Body of pancreas (tissue), 4 donors: ENCODE measurements at places on chromosomes 2 and 18.

GRCh38 chr2:144085016-144085415 is 434.9 kb downstream of the ZEB2 start:
- no peaks in the 10 kb centered on the region for H3K27me3 ChIP-seq
- H3K4me3 ChIP-seq = no peak overlapping the region
- H3K27ac ChIP-seq = no peak overlapping the region
- no peaks in the 10 kb centered on the region for H3K36me3 ChIP-seq
- DNase-seq = no peak

DNA sequence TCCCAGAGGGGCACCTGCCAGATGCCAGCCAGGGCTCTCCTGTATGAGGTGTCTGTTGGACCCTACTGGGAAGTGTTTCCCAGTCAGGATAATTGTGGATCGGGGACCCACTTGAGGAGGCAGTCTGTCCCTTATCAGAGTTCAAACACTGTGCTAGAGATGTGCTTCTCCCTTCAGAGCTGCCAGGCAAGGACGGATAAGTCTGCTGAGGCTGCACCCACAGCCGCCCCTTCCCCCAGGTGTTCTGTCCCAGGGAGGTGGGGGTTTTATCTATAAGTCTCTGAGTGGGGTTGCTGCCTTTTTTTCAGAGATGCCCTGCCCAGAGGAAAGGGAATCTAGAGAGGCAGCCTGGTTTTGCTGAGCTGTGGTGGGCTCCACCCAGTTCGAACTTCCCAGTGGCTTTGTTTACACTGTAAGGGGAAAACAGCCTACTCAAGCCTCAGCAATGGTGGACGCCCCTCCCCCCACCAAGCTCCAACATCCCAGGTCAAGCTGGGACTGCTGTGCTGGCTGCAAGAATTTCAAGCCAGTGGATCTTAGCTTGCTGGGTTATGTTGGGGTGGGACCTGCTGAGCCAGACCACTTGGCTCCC is 324.0 kb upstream of the SETBP1 start:
- H3K27me3 ChIP-seq = no peaks in the 10 kb centered on the region
- no peaks in the 10 kb centered on the region for H3K4me1 ChIP-seq
- DNase-seq = no peak
- H3K4me3 ChIP-seq = no peak overlapping the region
- H3K36me3 ChIP-seq = no peaks in the 10 kb centered on the region

- no peaks in the 10 kb centered on the region for H3K27me3 ChIP-seq
- no peak for DNase-seq
- no peaks in the 10 kb centered on the region for H3K36me3 ChIP-seq
These were observed 120.0 kb downstream of the COL4A4 start for GRCh38 chr2:227043981-227044380.

DNA sequence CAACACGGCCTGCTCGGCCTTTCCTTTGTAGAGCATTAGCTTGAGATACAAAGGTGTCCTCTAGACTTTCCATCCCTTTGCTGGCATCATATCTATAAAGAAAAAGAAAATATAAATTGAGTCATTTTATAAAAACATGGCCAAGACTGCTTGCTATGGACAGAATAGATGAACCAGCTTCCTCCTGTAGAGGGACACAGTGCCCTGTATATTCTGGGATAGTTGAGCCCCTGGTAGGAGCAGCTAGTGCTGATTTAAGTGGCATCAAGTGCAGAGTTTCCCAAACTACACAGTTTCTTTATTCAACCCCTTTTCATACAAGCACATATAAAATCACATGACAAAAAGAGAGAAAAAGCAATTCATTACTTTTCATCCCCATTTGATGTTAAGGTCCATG is 47.9 kb downstream of the GEMIN6 start:
- H3K27me3 ChIP-seq = no peaks in the 10 kb centered on the region
- H3K4me1 ChIP-seq = no peaks in the 10 kb centered on the region
- DNase-seq = no peak
- no peak overlapping the region for H3K27ac ChIP-seq
- no peaks in the 10 kb centered on the region for H3K36me3 ChIP-seq

DNA sequence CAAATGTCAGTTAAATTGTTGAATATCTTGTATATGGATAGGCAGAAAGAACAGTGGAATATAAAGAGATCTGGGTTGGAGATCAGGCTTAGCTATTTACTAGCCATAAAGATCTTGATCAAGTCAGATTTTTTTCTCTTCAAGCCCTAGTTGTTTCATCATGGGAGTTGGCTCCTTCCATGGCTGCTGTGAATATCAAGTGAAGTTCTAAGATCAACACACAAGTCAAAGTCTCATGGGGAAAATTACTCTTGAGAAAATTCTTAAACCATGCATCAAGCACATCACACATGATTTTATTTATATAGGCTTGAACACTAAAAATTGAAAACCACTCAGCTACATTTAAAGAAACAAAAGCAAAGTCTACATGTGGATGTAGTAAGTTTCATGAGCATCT is 79.8 kb downstream of the C1D start:
- no peaks in the 10 kb centered on the region for H3K27me3 ChIP-seq
- no peak overlapping the region for H3K4me3 ChIP-seq
- DNase-seq = no peak

GRCh38 chr2:57141269-57141668 is 905.3 kb upstream of the VRK2 start:
- no peak overlapping the region for H3K27ac ChIP-seq
- H3K36me3 ChIP-seq = no peaks in the 10 kb centered on the region
- H3K4me1 ChIP-seq = no peaks in the 10 kb centered on the region
- no peak for DNase-seq
- no peak overlapping the region for H3K4me3 ChIP-seq

- no peak for DNase-seq
- H3K27me3 ChIP-seq = no peaks in the 10 kb centered on the region
- no peak overlapping the region for H3K4me3 ChIP-seq
- no peaks in the 10 kb centered on the region for H3K36me3 ChIP-seq
- H3K4me1 ChIP-seq = no peaks in the 10 kb centered on the region
- no peak overlapping the region for H3K27ac ChIP-seq
These were observed 117.5 kb upstream of the TMEM18 start for GRCh38 chr2:794554-795241.

DNA sequence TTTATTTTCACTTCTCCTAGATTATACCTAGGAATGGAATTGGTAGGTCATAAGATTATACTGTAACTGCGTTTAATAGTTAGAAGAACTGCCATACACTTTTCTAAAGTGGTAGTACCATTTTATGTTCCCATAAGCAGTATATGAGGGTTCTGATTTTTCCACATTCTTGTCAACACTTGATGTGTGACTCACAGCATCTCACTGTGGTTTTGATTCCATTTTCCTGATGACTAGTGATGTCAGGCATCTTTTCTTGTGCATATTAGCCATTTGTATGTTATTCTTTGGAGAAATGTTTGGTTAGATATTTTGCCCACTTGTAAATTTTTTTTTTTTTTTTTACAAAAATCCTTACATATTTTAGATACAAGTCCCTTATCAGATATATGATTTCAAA is 2.3 kb downstream of the DCAF17 start:
- DNase-seq = no peak
- H3K4me3 ChIP-seq = no peak overlapping the region
- H3K36me3 ChIP-seq = no peaks in the 10 kb centered on the region

GRCh38 chr2:109335631-109336176 is 206.7 kb downstream of the SH3RF3 start:
- no peak overlapping the region for H3K27ac ChIP-seq
- no peak for DNase-seq
- no peaks in the 10 kb centered on the region for H3K4me1 ChIP-seq
- H3K4me3 ChIP-seq = no peak overlapping the region
- H3K36me3 ChIP-seq = no peaks in the 10 kb centered on the region
- no peaks in the 10 kb centered on the region for H3K27me3 ChIP-seq

- H3K27me3 ChIP-seq = no peaks in the 10 kb centered on the region
- DNase-seq = no peak
- no peak overlapping the region for H3K4me3 ChIP-seq
- H3K36me3 ChIP-seq = no peaks in the 10 kb centered on the region
- peaks cover 17% of the 10 kb centered on the region for H3K4me1 ChIP-seq
These were observed 2.1 kb upstream of the RTN4 start for GRCh38 chr2:55052129-55053061.

GRCh38 chr2:105580216-105580615 is 164.5 kb upstream of the NCK2 start:
- no peak for DNase-seq
- H3K36me3 ChIP-seq = no peaks in the 10 kb centered on the region
- no peak overlapping the region for H3K27ac ChIP-seq
- no peak overlapping the region for H3K4me3 ChIP-seq
- H3K27me3 ChIP-seq = no peaks in the 10 kb centered on the region

- no peaks in the 10 kb centered on the region for H3K36me3 ChIP-seq
- H3K27ac ChIP-seq = no peak overlapping the region
- H3K27me3 ChIP-seq = no peaks in the 10 kb centered on the region
- no peaks in the 10 kb centered on the region for H3K4me1 ChIP-seq
- H3K4me3 ChIP-seq = no peak overlapping the region
These were observed 680.5 kb downstream of the ZEB2 start for GRCh38 chr2:143839456-143839855.

DNA sequence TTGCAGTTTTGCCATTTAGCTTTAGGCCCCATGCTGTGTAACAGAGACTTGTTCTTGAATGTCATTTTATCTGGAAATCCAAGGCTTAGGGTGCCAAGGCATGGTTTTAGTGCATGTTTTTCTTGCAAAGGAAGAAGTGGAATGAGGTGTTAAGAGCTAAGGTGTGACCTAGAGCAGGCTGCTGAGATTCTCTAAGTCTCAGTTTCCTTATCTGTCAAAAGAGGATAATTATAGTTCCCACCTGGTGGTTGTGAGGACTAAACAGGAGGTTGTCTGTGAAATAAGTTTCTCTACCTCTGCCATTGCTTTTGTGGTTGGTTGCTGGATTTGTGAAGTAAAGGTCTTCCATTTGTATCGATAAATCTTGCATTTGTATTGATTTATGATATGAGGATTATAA is 82.0 kb downstream of the TANC1 start:
- H3K36me3 ChIP-seq = no peaks in the 10 kb centered on the region
- no peak overlapping the region for H3K27ac ChIP-seq
- H3K4me3 ChIP-seq = no peak overlapping the region
- no peak for DNase-seq
- no peaks in the 10 kb centered on the region for H3K27me3 ChIP-seq

- no peak for DNase-seq
- H3K4me3 ChIP-seq = no peak overlapping the region
- H3K4me1 ChIP-seq = peaks cover 19% of the 10 kb centered on the region
- H3K27me3 ChIP-seq = no peaks in the 10 kb centered on the region
- no peaks in the 10 kb centered on the region for H3K36me3 ChIP-seq
- no peak overlapping the region for H3K27ac ChIP-seq
These were observed 8.5 kb downstream of the STEAP3 start for GRCh38 chr2:119231975-119232665.

- H3K36me3 ChIP-seq = no peaks in the 10 kb centered on the region
- no peaks in the 10 kb centered on the region for H3K27me3 ChIP-seq
These were observed 8.4 kb upstream of the NTSR2 start for GRCh38 chr2:11678306-11678960.

- no peak overlapping the region for H3K27ac ChIP-seq
- no peak for DNase-seq
- H3K27me3 ChIP-seq = no peaks in the 10 kb centered on the region
- peaks cover 47% of the 10 kb centered on the region for H3K4me1 ChIP-seq
- H3K36me3 ChIP-seq = no peaks in the 10 kb centered on the region
These were observed 68.2 kb downstream of the HS1BP3 start for GRCh38 chr2:20582600-20583221.

GRCh38 chr2:70461981-70462876 is 91.4 kb downstream of the TGFA start:
- H3K27ac ChIP-seq = no peak overlapping the region
- H3K4me3 ChIP-seq = no peak overlapping the region
- H3K27me3 ChIP-seq = no peaks in the 10 kb centered on the region
- peaks cover 16% of the 10 kb centered on the region for H3K4me1 ChIP-seq
- H3K36me3 ChIP-seq = no peaks in the 10 kb centered on the region
- no peak for DNase-seq

GRCh38 chr2:169561364-169561763 is 12.3 kb downstream of the FASTKD1 start:
- DNase-seq = no peak
- H3K4me1 ChIP-seq = no peaks in the 10 kb centered on the region
- no peaks in the 10 kb centered on the region for H3K36me3 ChIP-seq
- no peak overlapping the region for H3K4me3 ChIP-seq
- no peaks in the 10 kb centered on the region for H3K27me3 ChIP-seq
- H3K27ac ChIP-seq = no peak overlapping the region

- H3K4me3 ChIP-seq = no peak overlapping the region
- no peak overlapping the region for H3K27ac ChIP-seq
- H3K36me3 ChIP-seq = no peaks in the 10 kb centered on the region
- no peak for DNase-seq
- H3K27me3 ChIP-seq = no peaks in the 10 kb centered on the region
These were observed 126.4 kb upstream of the MGAT5 start for GRCh38 chr2:134127496-134127895.
